A549 treated with Mapracorat at 1 μM for 4 hours (cell line): ENCODE measurements at places on chromosomes 4 and X. TPM values are rescaled to one million over a fixed set of nuclear protein-coding genes. Genes with fewer than 3 reads are reported as not detected.

Gene PRDM8
- 0.08 to 0.28 TPM (median 0.12 TPM) in 5 replicates for total RNA-seq

Gene IL1RAPL2
- total RNA-seq, result not detected in 5 replicates

Gene ANK2
- 0.69 to 1.3 TPM (median 0.93 TPM) in 5 replicates for total RNA-seq

Gene LRAT
- total RNA-seq, result 0.06 TPM in 1 of 5 replicates, not detected in the others

Gene CRLF2
- 0.69 to 1.1 TPM (median 0.77 TPM) in 5 replicates for total RNA-seq

Gene DRP2
- 0.07 to 0.28 TPM (median 0.13 TPM) in 5 replicates for total RNA-seq

Gene DIPK2B
- not detected in 5 replicates for total RNA-seq

Gene AFF2
- 0.02 TPM in 1 of 5 replicates, not detected in the others for total RNA-seq

Gene XPNPEP2
- not detected in 5 replicates for total RNA-seq

Gene FATE1
- not detected in 5 replicates for total RNA-seq

Gene VEGFD
- 0.14 to 0.57 TPM (median 0.22 TPM) in 5 replicates for total RNA-seq

Gene EXOC1L
- not detected in 5 replicates for total RNA-seq

Gene PPP2R2C
- 25.5 to 36.4 TPM (median 35.9 TPM) in 5 replicates for total RNA-seq

Gene SLC6A14
- total RNA-seq, result not detected in 5 replicates

Gene DDX53
- not detected in 5 replicates for total RNA-seq

Gene GSPT2
- total RNA-seq, result 7.4 to 9.8 TPM (median 8.3 TPM) in 5 replicates

Gene MBNL3
- total RNA-seq, result not detected in 5 replicates

Gene NHSL2
- total RNA-seq, result 0.25 to 0.52 TPM (median 0.27 TPM) in 5 replicates

Gene HERC6
- total RNA-seq, result 3.0 to 4.0 TPM (median 3.5 TPM) in 5 replicates

Gene DNAAF6
- total RNA-seq, result not detected in 5 replicates

Gene OTC
- total RNA-seq, result not detected in 5 replicates

Gene CPEB2
- 6.2 to 9.1 TPM (median 7.4 TPM) in 5 replicates for total RNA-seq

Gene CHIC2
- 8.3 to 10.6 TPM (median 8.5 TPM) in 5 replicates for total RNA-seq

Gene PRSS12
- 0.20 to 0.29 TPM (median 0.27 TPM) in 5 replicates for total RNA-seq

Gene WNK3
- total RNA-seq, result 0.01 to 0.09 TPM (median 0.05 TPM) in 5 replicates

Gene TMEM192
- 6.8 to 8.7 TPM (median 7.7 TPM) in 5 replicates for total RNA-seq

Gene DCK
- 15.5 to 19.0 TPM (median 18.1 TPM) in 5 replicates for total RNA-seq

Gene RTL3
- total RNA-seq, result 0.06 to 0.28 TPM (median 0.07 TPM) in 4 of 5 replicates, not detected in the other

Gene APOO
- total RNA-seq, result 28.2 to 34.2 TPM (median 30.2 TPM) in 5 replicates

Gene CT47B1
- total RNA-seq, result not detected in 5 replicates
